ENCODE measurements at places on chromosomes 4 and X.
A peak's percentile ranks its signal among the peaks of the same experiment; 100 is the strongest.

GRCh38 chr4:25310066-25310802 is 2.3 kb upstream of the ZCCHC4 start:
- no peak for DNase-seq

- DNase-seq, result no peak
Measured at GRCh38 chr4:145414226-145414625, 67.4 kb upstream of the SMAD1 start.

- DNase-seq, result no peak
Measured at GRCh38 chr4:151427266-151427665, 18.3 kb downstream of the FHIP1A start.

GRCh38 chr4:19623866-19624265 is 627.8 kb upstream of the SLIT2 start:
- DNase-seq, result no peak

- DNase-seq, result no peak
Measured at GRCh38 chrX:111110098-111110775, 14.2 kb downstream of the PAK3 start.

- no peak for DNase-seq
Measured at GRCh38 chrX:139194571-139195280, 335.8 kb upstream of the F9 start.

- no peak for DNase-seq
Measured at GRCh38 chr4:71026086-71026485, 32.6 kb downstream of the DCK start.

GRCh38 chr4:33850371-33850902 is 2393.9 kb downstream of the ARAP2 start:
- DNase-seq, result no peak

DNA sequence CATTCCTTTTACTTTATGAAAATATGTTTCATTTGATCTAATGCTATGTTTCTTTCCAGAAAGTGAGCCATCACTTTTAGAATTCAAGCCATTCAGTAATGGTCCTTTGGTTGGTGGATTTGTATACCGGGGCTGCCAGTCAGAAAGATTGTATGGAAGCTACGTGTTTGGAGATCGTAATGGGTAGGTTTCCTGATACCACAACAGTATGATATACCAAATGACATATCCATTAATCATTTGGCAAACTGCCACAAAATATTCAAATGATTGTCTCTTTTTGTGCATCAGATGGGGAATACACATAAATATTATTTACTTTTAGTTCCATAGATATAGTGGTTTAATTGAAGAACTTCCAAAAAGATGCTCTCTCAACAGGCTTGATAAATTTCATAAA is 68.2 kb downstream of the HHIP start:
- DNase-seq, result no peak

GRCh38 chr4:124203613-124204238 is 508.8 kb downstream of the ANKRD50 start:
- DNase-seq, result no peak

- DNase-seq, result no peak
Measured at GRCh38 chrX:47030339-47030738, 47.9 kb upstream of the RGN start.

DNA sequence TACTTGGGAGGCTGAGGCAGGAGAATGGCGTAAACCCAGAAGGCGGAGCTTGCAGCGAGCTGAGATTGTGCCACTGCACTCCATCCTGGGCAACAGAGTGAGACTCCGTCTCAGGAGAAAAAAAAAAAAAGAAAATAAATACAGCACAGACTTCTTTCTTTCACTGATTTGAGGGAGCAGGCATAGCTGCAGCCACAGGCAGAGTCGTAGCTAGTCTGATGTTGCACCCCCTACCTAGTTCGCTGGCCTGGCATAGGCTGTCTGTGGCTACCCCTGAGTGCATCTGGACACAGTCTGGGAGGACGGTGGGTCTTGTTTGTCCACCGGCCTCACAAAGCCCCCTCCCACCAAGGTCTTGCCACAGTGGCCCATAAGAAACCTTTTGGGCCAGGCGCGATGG is 21.4 kb downstream of the IL3RA start:
- DNase-seq, result no peak

- no peak for DNase-seq
Measured at GRCh38 chr4:3374667-3375066, 67.1 kb upstream of the HGFAC start.

DNA sequence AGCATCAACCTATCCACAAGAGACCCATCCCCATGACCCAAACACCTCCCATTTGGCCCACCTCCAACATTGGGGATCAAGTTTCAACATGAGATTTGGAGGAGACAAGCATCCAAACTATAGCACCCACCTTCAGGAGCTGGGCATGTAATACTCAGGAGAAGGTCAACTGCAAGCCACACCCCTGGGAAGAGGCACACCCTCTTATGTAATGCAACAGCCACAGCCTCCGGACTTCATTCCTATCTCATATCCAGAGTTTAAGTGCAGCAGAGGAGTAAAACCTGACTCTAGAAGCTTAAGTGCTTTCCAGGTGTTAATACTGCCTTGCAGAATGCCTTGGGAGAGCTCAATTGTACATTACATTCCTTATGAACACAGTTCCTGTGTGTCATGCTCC is 197.4 kb downstream of the PTTG2 start:
- no peak for DNase-seq

- DNase-seq, result no peak
Measured at GRCh38 chrX:115363372-115363771, 73.9 kb downstream of the LUZP4 start.

DNA sequence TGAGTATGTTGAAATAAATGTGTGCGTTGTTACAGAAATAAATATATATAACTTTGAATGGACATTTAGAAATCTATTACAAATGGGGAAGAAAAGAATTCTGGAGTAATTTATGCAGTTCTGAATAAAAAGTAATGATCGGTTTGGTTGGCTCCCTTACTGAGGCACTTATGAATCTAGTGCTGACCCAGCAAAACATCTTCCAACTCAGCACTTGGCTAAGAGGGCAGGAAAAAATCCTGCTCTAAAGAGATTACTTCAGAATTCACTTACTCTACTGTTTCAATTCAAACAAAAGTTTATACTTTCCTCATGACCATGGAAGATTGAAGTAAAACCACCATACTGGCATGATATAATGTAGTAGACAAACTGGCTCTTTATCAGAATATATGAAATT is 123.9 kb upstream of the RXFP1 start:
- DNase-seq, result no peak

DNA sequence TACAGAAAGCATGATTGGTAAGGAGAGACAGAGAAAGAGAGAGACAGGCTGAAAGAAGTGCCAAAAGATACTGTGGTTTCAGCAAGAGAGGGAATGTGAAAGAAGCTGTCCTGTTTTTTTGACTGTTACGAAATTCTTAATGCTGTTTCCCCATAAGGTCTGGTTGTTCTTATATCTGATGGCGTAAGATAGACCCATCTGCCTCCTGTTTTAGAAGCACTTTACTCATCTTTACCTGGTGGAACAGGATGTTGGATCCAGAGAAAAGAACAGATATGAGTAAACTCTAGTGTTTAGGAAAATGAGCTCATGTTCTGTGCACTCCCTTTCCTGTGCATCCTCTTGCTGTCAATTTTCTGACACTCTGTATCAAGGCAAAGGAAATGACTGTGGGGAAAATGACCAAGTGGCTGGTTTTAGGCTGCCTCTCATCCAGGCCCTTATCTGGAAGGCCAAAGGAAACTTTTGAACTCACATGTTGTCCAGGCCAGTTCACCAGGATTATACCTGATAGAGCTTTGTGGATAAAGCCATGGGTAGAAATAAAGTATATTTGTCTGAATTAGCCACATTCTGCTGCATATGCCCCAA is 311.7 kb upstream of the HTR2C start:
- DNase-seq, result no peak

- no peak for DNase-seq
Measured at GRCh38 chr4:82947498-82947897, 47.0 kb downstream of the THAP9 start.

DNA sequence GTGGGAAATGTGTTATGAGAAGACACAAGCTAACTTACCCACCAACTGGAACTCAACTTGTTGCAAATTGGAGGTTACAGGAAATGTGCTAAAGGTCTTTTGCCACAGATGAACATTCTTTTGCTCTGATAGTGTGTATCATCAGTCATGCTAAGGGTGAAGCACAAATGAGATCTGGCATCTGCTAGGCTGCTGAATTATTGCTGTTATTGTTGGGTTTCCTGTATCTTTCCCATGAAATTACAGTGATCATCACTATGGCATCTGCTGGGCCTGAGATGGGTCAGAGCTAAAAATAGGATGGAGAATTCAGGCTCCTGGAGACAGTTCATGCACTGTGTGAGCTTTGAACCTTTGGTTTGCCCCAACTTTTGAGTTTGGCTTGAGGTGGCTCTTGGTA is 124.5 kb downstream of the NPNT start:
- no peak for DNase-seq

DNA sequence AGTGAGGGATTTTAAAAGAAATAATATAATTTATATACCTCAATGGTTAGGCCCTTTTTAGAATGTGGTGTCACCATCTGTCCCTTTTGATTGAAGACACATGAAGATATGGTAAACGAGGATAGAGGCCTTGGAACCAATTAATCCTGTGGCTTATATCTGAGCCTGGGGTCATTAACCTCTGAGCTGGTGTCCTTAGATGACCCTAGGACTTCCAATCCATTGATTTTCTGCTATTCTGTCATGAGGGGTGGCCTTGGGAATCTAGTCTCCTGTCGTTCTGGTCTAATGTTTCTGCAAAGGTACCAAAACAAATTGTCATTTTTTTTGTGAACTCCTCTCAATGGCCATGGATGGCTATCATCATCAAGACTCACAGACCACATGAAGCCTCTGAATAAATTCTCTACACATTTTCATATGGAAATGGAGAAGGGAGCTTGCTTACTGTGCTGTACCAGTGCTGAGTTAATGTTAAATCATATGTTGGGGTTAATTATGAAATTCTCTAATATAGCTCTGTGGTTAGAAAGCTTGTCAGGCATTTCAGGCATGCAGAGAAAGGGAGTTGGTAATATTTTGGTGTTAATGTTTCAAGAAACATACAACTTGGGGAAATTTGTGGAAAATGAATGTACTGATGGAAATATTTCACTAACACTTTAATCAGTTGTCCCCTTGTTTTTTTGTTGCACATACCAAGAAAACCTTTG is 204.2 kb upstream of the IL15 start:
- no peak for DNase-seq

- no peak for DNase-seq
Measured at GRCh38 chr4:118289794-118290193, 63.0 kb downstream of the PRSS12 start.

- DNase-seq, result no peak
Measured at GRCh38 chrX:30649859-30650258, 3.4 kb upstream of the GK start.

GRCh38 chr4:63580796-63581475 is 828.3 kb downstream of the TECRL start:
- DNase-seq, result no peak

GRCh38 chrX:115642895-115643530 is 82.0 kb downstream of the PLS3 start:
- DNase-seq, result peak; percentile 1

DNA sequence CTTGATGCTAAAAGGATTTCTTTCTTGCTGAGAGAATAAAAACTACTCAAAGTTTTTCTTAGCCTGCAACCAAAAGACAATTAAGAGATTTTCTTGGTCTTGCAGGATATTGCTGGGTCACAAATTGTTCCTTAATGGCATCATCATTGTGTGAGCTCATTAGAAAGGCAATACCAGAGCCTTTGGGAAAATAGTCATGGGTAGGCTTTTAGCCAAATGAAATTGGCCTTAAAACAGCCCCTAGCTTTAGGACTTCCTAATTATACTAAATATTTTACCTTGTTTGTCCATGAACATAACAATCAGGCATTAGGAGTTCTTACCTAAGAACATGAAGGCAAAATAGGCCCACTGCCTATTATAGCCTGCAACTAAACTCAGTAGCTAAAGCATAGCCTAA is 10.4 kb upstream of the FAM13A start:
- no peak for DNase-seq

DNA sequence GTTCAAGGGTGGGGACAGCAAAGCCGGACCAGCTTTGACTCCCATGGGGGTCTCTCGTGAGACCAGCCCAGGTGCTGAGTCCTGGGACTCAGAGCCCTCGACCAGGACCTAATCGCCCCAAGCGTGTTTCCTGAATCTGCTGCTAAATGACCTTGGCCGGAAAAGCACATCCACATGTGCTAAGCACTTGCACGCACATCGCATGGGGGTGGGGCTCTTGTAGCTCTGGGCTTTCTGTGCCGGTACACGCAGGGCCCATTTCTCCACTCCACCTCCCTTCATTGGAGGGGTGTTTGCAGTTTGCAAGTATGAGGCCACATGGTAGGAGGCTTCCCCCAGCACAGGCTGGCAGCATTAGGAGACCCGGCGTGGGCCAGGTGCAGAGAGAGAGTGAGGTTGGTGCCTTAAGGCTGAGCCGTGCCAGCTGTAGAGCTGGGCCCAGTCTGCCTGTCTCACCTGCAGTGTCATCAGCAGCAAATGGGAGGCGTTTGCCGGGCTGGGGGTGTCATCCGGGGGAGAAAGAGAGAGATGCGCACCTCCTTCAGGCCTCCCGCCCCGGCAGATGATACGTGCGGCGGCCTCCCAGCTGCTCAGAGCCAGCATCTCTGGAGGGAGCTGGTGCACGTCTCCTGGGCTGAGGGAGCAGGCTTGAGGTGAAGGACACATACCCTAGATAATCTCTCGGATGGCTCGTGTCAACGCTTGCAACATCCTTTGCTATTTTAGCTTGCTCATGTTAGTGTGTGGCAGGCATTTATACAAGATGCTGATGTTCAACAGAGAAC is 45.2 kb upstream of the CLCN4 start:
- DNase-seq, result peak; percentile 61

GRCh38 chrX:106612393-106612763 is 600 bp downstream of the RADX start:
- DNase-seq, result no peak

- no peak for DNase-seq
Measured at GRCh38 chr4:85600501-85600900, 125.6 kb downstream of the ARHGAP24 start.

DNA sequence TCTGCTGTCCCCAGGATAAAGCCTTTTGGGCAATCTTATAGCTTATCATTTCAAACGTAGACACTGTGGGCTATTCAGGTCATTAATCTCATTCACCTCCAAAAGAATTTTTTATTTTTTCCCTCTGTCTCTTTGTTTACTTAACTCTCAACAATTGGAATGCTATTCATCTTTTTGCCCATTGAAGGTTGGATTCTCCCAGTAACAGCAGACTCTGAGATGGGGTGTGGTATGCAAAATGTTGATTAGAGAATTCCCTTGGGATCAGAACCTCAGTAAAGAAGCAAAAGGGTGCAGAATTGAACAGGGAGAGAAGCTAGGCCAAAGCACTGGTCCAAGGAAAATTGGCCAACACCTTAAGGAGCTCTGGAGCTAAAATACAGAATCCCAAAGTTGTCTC is 60.4 kb downstream of the CAMK2D start:
- no peak for DNase-seq

- no peak for DNase-seq
Measured at GRCh38 chr4:8655411-8656184, 63.0 kb downstream of the CPZ start.

DNA sequence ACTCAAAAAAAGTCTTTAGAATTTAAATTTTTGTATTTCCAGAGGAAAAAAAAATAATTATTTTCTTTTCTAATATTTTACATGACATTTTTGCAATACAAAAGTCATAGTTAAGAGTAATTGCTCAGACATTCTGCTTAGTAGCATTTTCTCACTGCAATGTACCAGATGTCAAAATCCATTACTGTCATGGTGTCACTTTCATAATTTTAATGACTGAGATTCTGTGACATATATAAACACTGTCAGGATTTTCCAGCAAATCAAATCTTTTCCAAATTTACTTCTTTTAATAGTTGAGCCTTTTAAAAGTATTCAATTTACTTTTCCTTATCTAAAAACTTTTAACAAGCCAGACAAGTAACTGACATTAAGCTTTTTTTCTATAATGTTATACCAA is 422.7 kb downstream of the GRIA2 start:
- no peak for DNase-seq
